CD8-positive, alpha-beta T cell (primary cell): ENCODE measurements at places on chromosomes 12 and 14.
A peak's percentile ranks its signal among the peaks of the same experiment; 100 is the strongest.

GRCh38 chr14:28375295-28375694 lies 391.3 kb upstream of the FOXG1 start:
- DNase-seq, result no peak

DNA sequence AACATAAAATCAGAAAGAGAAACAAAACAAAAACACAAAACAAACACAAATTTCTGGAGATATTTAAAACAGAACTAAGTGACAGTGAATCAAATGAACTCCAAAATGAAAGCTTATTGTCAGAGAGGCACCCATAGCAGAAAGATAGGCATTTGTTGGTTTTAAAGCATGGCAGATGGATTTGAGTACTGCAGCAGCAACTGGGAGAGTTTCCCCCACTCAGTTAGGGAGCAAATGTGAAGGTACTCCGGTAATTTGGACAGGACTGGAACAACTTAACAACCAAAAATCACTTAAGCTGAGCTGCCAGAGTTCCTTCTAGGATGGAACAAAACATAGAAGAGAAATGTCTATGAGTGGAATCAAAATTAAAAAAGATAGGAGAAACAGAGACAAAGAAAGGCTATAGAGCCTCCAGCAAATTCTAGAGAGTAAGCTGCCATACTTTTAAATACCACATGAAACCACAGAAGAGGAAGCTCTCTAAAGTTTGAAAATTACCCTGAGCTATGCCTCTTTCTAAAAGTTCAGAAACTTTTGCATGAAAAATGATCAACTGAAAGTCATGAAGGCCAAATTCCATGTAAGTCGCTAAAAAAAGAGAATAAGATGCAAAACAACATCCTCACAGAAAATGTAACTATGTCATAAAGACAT lies 1248.3 kb upstream of the USP15 start:
- DNase-seq, result no peak

GRCh38 chr12:41681898-41682297 lies 462.8 kb downstream of the GXYLT1 start:
- DNase-seq, result no peak

GRCh38 chr14:91246051-91246852 lies 1.7 kb upstream of the GPR68 start:
- peak; percentile 91 for DNase-seq

DNA sequence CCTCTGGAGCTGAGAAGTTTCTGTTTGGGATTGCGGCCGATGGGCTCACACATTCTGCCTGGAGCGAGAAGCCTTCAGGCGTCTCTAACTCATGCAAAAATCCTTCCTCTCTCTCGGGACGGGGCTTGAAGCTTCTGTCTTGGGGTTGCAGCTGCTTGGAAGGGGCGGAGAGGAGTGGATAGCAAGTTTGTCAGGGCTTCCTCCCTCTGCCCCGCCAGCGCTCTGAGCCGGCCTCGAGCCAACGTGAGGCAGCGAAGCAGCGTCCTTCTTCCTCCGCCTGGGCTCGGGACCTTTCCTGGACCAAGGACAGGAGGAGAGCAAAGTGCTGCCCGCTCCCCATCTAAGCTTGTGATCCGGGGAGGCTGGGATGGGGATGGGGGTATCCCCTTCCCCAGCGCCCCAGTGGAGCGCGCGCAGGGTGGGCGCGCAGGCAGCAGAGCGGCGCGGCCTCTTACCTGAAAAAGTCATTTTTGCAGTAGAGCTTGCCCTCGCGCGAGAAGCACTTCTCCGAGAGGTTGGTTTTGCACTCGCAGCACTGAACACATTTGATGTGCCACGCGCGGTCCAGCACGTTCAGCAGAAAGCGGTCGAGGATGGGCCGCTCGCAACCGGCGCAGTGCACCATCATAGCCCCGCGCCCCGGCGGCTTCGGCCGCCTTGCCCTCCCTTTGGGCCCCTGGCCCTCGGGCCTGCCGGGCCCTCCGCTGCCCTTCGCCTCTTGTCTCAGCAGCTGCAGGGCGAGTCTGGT lies 626 bp downstream of the LHX5 start:
- DNase-seq, result no peak

- no peak for DNase-seq
Observed at GRCh38 chr12:132246997-132247717, 82.2 kb downstream of the GALNT9 start.

DNA sequence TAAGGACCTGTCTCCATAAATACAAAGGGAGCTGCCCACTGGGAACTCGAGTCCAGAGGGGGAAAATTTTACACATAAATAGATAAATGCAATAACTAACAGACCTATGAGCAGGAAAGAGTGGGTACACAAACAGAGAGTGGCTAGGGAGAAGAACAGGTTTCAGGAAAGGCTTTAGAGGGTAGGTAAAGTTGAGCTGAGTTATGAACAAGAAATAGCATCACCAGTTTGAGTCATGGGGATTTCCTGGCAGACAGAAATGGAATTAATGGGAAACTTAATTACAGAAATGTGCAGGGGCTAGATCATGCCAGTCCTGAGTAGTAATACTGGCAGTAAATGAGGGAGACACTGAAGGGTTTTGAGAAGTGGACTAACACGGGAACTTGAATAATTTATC lies 58.0 kb upstream of the CCDC175 start:
- no peak for DNase-seq

DNA sequence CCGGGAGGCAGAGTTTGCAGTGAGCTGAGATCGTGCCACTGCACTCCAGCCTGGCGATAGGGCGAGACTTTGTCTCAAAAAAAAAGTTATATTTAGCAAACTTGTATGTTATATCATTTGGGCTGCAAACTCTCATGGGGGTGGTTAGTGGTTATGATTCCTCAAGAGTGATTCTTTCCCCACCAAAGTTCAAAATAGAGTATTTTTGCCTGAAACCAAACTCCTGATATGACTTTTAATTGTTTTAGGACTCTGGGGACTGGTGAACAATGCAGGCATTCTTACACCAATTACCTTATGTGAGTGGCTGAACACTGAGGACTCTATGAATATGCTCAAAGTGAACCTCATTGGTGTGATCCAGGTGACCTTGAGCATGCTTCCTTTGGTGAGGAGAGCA lies 18.6 kb downstream of the HSD17B6 start:
- no peak for DNase-seq

GRCh38 chr14:41805633-41806032 lies 199.0 kb downstream of the LRFN5 start:
- DNase-seq, result no peak

- no peak for DNase-seq
Observed at GRCh38 chr12:48199774-48200221, 3.3 kb downstream of the OR10AD1 start.

DNA sequence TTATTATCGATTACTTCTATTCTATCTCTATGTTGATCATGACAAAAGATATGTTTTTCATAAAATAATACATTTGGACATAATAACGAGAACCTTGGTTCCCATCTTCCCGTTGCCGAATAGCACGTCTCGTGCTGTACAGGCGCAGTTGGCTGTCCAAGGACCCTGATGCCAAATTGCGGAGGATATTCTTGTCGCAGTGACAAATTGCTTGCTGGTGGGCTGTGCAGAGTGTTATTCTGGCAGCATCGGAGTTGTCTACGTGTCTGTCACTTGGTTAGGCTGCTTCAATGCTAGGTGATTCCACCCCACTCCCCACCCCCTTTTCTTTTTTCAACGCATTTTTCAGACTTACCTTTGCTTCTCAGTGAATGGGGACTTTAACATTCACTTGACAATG lies 546.8 kb downstream of the PRKD1 start:
- no peak for DNase-seq

DNA sequence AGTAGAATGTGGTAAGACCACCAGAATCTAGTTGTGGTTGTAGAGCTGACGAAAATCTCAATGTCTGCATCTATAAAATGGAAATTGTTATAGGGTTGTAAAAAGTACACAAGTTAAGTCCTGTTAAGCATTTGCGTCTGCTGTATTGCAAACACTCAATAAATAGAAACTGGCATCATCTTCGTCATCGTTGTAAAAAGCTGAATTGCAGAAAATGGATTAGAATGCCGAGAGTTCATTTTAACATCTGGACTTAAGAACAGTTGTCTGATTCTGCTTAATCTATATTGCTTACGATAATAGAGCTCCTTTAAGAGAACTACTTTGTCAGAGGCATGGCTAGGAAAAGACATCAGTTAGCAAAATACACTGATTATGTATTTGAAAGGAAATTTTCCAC lies 33.2 kb downstream of the KCNMB4 start:
- no peak for DNase-seq

GRCh38 chr14:67736771-67737170 lies 35.1 kb downstream of the RDH12 start:
- DNase-seq, result no peak

DNA sequence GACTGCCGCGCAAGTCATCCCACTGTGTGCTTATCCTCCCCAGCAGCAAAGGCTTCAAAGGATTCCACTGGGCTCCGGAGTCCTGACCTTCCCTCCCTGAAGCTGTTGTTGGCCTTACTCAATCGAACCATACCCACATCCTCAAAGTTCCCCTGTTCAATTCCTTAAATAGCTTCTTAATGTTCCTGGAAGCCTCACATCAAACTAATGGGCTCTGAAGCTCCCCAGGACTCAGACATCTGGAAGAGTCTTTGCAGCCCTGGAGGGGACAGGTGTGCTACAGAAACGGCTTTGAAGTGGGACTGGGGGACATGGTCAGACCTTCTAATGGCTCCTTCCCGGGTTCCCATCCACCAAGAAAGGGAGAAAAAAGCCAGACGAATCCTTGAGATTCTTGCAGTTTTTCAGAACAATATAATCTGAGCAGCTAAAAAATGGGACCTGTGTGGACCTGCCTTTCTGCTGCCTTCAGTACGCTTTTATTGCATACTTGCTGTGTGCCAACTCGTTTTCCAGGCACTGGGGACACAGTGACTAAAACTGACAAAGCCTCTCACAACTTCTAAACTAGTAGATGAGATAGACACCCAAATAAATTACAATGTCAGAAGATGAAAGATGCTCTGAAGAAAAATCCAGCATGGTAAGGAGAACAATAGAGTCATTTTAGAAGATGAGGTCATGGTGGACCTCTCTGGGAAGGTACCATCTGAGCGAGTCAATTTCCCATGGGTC lies 204.5 kb downstream of the MON2 start:
- DNase-seq, result no peak

DNA sequence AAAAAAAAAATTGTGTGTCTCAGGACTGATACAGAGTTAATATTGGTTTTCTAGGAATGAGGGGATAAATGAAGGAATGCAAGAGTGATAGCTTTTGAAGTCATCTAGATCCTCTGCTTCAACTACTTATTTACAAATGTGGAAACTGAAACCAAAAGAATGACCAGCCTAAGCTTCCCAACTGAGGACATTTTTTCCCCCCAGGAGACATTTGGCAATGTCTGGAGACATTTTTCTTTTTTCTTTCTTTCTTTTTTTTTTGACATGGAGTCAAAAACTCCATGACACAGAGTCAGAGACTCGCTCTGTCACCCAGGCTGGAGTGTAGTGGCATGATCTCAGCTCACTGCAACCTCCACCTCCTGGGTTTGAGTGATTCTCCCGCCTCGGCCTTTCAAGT lies 15.3 kb downstream of the DLK1 start:
- DNase-seq, result no peak

- no peak for DNase-seq
Observed at GRCh38 chr12:39332661-39333175, 110.2 kb downstream of the KIF21A start.

DNA sequence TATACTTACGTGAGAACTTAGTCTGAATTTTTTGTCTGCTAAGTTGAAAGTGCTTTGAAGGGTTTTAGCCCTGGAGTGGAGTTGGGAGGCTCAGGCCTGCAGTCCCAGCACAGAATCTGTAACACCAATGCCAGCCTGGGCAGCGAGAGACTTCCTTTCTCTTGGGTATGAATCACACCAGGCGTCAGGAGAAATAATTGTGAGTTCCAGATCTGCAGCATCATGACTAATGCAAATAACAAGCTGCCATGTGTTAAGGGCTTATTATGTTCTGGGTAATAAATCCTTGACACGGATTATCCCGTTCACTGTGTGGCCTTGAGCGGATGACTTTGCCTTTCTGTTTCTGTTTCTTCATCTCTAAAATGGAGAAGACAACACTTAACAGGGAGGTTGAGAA lies 70.6 kb downstream of the B4GALNT3 start:
- DNase-seq, result no peak

DNA sequence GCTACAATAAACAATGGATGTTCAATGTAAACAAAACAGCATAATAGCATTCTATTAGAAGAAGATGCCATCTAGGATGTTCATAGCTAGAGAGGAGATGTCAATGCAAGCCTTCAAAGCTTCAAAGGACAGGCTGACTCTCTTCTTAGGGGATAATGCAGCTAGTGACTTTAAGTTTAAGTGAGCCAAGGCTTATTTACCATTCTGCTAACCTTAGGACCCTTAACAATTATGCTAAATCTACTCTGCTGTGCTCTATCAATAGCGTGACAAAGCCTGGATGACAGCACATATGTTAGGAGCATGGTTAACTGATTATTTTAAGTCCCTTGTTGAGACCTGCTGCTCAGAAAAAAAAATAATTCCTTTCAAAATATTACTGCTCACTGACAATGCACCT lies 106.0 kb upstream of the SSTR1 start:
- DNase-seq, result no peak

DNA sequence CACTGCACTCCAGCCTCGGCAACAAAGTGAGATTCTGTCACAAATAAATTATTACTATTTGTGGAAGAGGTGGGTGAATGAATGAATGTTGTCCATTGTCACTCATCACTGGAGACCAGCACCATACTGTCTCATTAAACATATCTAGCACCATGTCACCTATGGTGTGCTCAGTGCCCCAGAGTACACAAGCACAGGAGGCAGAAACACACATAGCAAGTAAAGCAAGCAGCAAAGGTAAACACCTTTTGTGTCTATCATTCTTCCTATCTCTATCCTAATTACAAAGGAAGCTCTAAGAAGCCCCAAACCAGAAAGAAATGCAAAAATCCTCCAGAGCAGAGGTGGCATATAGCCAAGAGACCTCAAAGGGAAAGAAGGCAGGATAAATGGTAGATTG lies 9.2 kb downstream of the ERO1A start:
- no peak for DNase-seq

- no peak for DNase-seq
Observed at GRCh38 chr12:54166567-54167499, 22.0 kb downstream of the SMUG1 start.

- no peak for DNase-seq
Observed at GRCh38 chr12:111976291-111976690, 36.7 kb downstream of the TMEM116 start.

DNA sequence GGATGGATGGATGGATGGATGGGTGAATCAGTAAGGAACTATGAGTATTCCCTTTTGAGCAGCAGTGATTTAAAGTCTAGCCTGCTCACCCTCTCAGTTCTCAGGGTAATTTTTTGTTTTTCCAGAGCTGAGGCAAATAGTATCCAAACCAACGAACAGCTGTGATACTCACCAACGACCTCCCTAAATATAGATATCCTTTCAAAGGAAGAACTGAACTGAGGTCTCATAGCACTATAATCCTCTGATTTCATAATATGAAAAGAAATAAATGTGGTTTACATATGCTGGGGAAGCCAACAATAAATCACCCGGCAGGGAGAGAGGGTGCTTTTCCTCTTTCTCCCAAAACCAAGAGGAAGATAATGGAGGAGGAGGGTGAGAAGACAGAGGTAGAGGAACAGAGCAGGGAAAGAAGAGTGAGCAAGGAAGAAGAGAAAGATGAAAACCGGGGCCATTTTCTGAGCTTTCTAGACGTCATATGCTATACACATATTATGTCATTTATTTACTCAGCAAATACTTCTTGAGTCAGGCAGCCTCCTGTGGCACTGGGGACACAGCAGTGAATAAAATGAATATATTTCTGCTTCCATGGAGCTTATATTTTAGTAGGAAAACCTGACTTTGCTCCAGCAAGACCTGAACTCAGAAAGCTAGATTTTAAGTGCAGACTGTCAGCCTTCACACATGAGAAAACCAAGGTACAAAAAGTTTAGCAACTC lies 710.7 kb upstream of the TBX3 start:
- no peak for DNase-seq

GRCh38 chr12:84046859-84047258 lies 865.7 kb downstream of the SLC6A15 start:
- no peak for DNase-seq
